HFFc6 (cell line): ENCODE measurements at places on chromosomes 3 and 15.

- no peak overlapping the region for H3K4me3 ChIP-seq
- no peak overlapping the region for H3K27ac ChIP-seq
- no peaks in the 10 kb centered on the region for H3K27me3 ChIP-seq
Measured at GRCh38 chr3:182445576-182445975, 347.7 kb upstream of the ATP11B start.

DNA sequence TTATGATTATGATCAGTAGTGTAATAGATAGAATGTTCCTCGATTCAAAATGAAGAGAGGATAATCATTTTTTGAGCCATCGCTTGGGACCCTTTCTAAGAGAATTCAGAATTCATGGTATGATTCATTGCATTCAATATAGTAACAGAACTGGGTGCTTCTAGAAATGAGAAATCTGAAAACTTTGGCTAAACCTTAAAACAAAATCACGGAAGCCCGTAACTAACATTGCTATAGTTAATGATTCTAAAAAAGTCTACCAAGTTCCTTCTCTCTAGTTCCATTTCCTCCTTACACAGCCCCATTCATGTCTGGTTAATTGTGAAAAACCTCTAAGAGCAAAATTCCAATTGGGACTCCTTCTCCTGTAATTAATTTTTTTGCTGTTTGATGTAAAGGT is 217.1 kb downstream of the GBE1 start:
- H3K4me1 ChIP-seq, result peaks cover 12% of the 10 kb centered on the region
- H3K27me3 ChIP-seq, result no peaks in the 10 kb centered on the region
- H3K4me3 ChIP-seq, result no peak overlapping the region
- DNase-seq, result no peak

DNA sequence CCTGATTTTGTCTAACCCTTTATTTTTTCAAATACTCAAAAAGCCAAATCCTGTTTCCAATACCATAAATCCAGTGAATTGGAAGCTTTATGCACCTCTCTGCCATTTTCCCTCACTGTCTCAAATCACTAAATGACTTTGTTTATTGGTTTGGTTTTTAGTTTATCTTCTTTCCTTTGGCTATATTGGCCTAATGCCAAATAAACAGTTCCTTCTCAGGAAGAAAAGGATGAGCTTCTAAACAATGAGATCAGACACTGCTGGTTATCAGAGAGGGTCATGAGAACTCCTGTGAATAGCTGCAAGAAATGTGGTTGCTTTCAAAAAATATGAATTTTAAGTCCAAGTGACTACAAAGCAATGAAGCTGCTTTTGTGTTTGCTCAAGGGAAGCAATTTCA is 359.9 kb downstream of the MECOM start:
- H3K36me3 ChIP-seq, result no peaks in the 10 kb centered on the region
- H3K4me3 ChIP-seq, result no peak overlapping the region
- H3K27me3 ChIP-seq, result peaks cover 11% of the 10 kb centered on the region; the same call in 1 of the 2 replicates
- no peak for DNase-seq

DNA sequence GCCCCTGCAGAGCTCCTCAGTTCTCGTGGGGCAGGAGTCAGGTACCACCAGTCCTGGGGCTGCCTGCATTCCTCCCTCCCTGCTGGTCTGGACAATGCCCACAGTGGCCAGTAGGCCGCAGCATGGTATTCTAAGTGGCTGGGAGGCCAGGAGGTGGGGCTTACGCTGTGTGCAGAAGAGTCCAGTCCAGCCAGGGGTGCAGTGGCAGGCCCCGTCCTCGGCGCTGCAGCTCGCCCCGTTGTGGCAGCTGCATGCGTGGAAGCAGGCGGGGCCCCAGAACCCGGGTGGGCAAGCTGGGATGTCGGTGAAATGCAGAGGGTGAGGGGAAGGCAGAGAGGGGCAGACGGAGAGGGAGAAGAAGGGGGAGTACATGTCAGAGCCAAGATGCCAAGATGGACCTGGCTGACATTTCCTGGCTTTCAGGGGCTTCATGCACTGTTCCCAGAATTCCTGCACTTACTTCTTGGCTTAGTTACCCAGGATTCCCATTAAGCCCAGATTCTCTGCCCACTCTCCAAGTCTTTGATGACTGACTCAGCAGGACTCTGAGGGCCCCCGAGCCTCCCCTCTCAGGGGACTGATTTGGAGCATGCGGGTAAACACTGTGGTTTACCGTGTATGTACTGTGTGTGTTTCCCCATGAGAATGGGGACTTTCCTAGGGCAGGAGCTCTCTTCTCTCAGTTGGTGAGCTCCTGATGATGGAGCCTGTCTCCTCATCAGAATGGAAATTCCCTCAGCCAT is 47.5 kb downstream of the RAB11A start:
- peak; percentile 64 for DNase-seq
- no peaks in the 10 kb centered on the region for H3K36me3 ChIP-seq
- H3K4me3 ChIP-seq, result peak overlapping the region; percentile 12; the same call in 1 of the 2 replicates
- 0 out of 2 replicates have a peak, but pooled peaks cover 8% of the 10 kb centered on the region for H3K4me1 ChIP-seq

DNA sequence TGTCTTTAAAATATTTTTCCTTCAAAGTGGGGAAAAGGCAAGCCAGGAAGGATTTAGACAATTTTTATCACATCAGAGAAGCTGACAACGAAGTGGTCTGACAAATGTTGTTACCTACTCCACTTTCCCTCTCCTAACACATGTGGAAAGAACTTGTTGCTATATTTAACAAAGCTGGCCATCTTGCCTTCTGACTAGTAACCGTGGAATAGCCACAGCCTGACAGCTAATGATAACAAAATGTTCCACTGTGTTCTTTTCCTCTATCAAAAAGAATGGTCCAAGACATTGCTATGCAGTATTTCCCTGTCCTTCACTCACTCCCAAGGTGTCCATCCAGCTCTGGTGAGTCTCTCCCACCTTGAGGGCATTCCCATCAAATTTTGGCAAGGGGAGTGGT is 481.4 kb upstream of the THBS1 start:
- H3K36me3 ChIP-seq, result peaks cover 30% of the 10 kb centered on the region
- no peak overlapping the region; the same call in 1 of the 2 replicates for H3K4me3 ChIP-seq
- peak overlapping the region; percentile 60 for H3K27ac ChIP-seq
- H3K4me1 ChIP-seq, result peaks cover 79% of the 10 kb centered on the region

GRCh38 chr15:82832601-82833361 is 23.4 kb downstream of the WHAMM start:
- H3K4me1 ChIP-seq, result peaks cover 30% of the 10 kb centered on the region
- peak; percentile 93 for DNase-seq
- H3K27ac ChIP-seq, result peak overlapping the region; percentile 96
- no peaks in the 10 kb centered on the region; the same call in none of the 2 replicates for H3K27me3 ChIP-seq

DNA sequence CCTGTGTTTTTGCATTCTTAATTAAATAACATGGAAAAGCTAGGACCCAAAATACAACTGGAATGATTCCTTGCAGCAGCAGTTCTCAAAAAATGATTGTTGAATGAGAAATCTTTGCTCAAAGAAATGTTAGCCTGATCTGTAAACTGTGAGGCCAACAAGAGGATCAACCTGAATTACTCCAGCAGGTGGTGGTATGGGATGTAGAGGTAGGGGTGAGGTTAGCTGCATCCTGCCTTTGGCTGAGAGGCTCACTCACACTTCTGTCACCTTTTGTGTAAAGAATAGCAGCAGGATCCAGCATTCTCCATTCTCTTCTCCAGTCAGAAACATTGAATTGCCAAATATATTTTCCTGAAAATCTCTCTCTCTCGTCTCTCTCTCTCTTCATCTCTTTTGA is 26.5 kb upstream of the FAM98B start:
- no peak for DNase-seq
- peaks cover 18% of the 10 kb centered on the region for H3K27me3 ChIP-seq
- H3K4me3 ChIP-seq, result no peak overlapping the region
- no peaks in the 10 kb centered on the region for H3K36me3 ChIP-seq
- H3K4me1 ChIP-seq, result no peaks in the 10 kb centered on the region
- H3K27ac ChIP-seq, result no peak overlapping the region

- H3K4me1 ChIP-seq, result peaks cover 12% of the 10 kb centered on the region
- no peaks in the 10 kb centered on the region for H3K36me3 ChIP-seq
- H3K4me3 ChIP-seq, result no peak overlapping the region
- H3K27me3 ChIP-seq, result peaks cover 23% of the 10 kb centered on the region
Measured at GRCh38 chr15:77075528-77075927, 4.6 kb upstream of the TSPAN3 start.

- no peaks in the 10 kb centered on the region for H3K36me3 ChIP-seq
- peaks cover 15% of the 10 kb centered on the region for H3K27me3 ChIP-seq
- peaks cover 28% of the 10 kb centered on the region for H3K4me1 ChIP-seq
- H3K4me3 ChIP-seq, result no peak overlapping the region
Measured at GRCh38 chr3:50591196-50591741, 20.3 kb downstream of the CISH start.

DNA sequence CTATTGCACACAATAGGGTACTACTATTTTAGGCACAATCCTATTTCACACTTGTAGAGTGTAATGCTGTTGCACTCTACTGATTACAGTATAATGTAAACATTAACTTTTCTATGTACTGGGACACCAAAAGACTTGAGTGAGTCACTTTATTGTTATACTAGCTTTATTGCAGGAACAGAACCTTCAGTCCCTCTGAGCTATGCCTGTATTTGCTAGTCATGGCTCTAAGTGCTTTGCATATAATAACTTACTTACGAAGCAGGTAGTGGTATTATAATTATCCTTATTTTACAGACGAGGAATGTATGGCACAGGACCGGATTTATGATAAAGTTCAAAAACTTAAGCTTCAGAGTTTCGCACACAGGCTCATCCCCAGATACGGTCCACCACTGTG is 106.6 kb upstream of the SLC6A6 start:
- H3K4me3 ChIP-seq, result no peak overlapping the region
- H3K27me3 ChIP-seq, result peaks cover 19% of the 10 kb centered on the region

DNA sequence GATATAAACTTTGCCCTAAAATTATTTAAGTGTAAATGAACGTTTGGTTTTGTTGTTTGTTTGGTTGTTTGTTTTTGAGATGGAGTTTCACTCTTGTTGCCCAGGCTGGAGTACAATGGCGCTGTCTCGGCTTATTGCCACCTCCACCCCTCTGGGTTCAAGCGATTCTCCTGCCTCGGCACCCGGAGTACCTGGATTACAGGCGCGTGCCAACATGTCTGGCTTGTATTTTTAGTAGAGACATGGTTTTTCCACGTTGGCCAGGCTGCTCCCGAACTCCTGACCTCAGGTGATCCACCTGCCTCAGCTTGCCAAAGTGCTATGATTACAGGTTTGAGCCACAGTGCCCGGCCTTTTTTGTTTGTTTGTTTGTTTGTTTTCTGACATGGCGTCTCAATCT is 87.9 kb upstream of the CHD2 start:
- H3K4me1 ChIP-seq, result peaks cover 45% of the 10 kb centered on the region
- no peak overlapping the region for H3K4me3 ChIP-seq
- no peaks in the 10 kb centered on the region; the same call in none of the 2 replicates for H3K27me3 ChIP-seq

GRCh38 chr3:139534455-139534812 is 5.1 kb downstream of the RBP1 start:
- H3K4me1 ChIP-seq, result no peaks in the 10 kb centered on the region
- no peak overlapping the region for H3K4me3 ChIP-seq
- no peaks in the 10 kb centered on the region; the same call in none of the 2 replicates for H3K27me3 ChIP-seq
- no peaks in the 10 kb centered on the region for H3K36me3 ChIP-seq
- H3K27ac ChIP-seq, result no peak overlapping the region

DNA sequence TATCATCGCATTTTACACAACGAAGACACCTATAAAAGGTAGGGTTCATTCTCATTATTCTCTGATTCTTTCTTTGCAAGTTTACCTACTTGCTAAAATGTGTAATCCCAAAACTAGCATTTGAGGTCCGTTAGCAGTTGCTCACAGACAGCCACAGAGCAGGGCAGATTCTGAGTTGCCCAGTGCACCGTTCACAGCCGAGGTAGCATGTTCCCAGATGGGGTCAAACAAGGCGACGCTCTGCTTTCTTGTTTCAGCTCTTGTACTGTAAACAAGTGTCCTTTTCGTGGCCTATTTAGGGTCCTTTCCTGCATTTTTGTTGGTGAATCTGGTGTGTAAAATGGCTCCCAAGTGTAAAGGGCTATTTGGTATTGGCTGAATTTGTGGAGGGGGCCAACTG is 3.1 kb downstream of the PPP1R2 start:
- H3K27me3 ChIP-seq, result peaks cover 4% of the 10 kb centered on the region
- H3K4me3 ChIP-seq, result no peak overlapping the region
- no peaks in the 10 kb centered on the region for H3K36me3 ChIP-seq
- H3K27ac ChIP-seq, result no peak overlapping the region
- peaks cover 29% of the 10 kb centered on the region for H3K4me1 ChIP-seq

DNA sequence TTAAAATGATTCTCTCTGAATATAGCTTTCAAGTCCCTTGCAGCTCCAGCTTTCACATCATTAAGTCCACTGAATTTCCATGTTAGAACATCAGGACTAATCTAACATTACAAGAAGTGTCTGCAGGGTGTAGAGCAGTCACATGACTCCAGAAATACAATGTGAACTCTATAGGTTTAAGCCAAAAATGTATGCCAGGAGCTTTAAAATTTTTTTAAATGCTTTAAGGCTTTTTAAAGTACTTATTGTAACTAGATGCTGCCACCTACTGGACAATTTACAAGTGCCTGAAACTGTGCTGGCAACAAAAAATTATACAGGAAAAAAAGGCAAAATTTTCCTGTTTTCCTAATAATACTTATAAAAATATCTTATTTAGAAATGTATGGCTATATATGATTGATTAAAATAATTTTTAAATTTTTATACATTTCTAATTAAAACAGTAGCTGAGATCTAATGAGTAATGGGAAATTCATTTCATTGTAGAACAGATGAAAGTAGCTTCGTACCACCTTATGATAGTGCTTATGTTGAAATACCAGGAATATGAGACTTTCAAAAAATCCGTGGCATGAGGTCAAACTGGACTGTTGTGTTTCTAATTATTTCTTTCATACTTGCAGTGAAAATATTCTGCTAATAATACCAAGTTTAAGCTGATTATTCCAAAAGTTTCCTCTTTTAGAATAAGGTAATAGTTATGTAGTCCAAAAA is 25.7 kb downstream of the FSIP1 start:
- peaks cover 18% of the 10 kb centered on the region for H3K4me1 ChIP-seq
- no peaks in the 10 kb centered on the region for H3K27me3 ChIP-seq
- H3K27ac ChIP-seq, result no peak overlapping the region
- peak; percentile 57 for DNase-seq
- H3K36me3 ChIP-seq, result peaks cover 12% of the 10 kb centered on the region

- H3K27ac ChIP-seq, result no peak overlapping the region
- H3K4me1 ChIP-seq, result no peaks in the 10 kb centered on the region
- no peak overlapping the region for H3K4me3 ChIP-seq
- no peaks in the 10 kb centered on the region for H3K36me3 ChIP-seq
- H3K27me3 ChIP-seq, result peaks cover 2% of the 10 kb centered on the region; the same call in 1 of the 2 replicates
Measured at GRCh38 chr3:102512734-102513504, 78.1 kb downstream of the ZPLD1 start.

GRCh38 chr15:61051569-61052031 is 177.5 kb downstream of the RORA start:
- peak overlapping the region; percentile 45 for H3K4me3 ChIP-seq
- H3K36me3 ChIP-seq, result no peaks in the 10 kb centered on the region
- no peak overlapping the region for H3K27ac ChIP-seq
- H3K27me3 ChIP-seq, result no peaks in the 10 kb centered on the region
- peak; percentile 84 for DNase-seq
